ENCODE measurements at places on chromosomes 3 and 15.

DNA sequence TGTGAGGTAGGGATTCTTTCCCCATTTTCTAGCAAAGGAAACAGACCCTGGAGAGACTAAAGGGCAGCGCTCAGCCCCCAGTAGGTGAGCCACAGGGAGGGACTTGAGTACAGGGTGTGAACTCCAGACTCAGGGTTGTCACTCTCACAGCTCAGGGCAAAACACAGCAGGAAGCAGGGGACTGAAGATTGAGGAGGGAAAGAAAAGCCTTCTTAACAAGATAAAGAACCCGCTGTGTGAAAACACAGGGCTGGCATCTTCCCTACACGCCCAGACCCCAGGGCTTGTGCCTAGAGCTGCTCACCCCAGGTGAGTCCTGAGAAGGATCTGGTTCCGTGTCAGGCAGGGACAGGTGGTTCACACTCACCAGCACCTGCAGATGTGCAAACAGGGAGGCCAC lies 59.6 kb downstream of the ABTB1 start:
- DNase-seq = no peak

- DNase-seq = no peak
These were observed 620 bp upstream of the UBR1 start for GRCh38 chr15:43106486-43106829.

GRCh38 chr3:46950650-46951241 lies 25.8 kb downstream of the CCDC12 start:
- no peak for DNase-seq

GRCh38 chr15:28944696-28945300 lies 59.0 kb downstream of the APBA2 start:
- no peak for DNase-seq

DNA sequence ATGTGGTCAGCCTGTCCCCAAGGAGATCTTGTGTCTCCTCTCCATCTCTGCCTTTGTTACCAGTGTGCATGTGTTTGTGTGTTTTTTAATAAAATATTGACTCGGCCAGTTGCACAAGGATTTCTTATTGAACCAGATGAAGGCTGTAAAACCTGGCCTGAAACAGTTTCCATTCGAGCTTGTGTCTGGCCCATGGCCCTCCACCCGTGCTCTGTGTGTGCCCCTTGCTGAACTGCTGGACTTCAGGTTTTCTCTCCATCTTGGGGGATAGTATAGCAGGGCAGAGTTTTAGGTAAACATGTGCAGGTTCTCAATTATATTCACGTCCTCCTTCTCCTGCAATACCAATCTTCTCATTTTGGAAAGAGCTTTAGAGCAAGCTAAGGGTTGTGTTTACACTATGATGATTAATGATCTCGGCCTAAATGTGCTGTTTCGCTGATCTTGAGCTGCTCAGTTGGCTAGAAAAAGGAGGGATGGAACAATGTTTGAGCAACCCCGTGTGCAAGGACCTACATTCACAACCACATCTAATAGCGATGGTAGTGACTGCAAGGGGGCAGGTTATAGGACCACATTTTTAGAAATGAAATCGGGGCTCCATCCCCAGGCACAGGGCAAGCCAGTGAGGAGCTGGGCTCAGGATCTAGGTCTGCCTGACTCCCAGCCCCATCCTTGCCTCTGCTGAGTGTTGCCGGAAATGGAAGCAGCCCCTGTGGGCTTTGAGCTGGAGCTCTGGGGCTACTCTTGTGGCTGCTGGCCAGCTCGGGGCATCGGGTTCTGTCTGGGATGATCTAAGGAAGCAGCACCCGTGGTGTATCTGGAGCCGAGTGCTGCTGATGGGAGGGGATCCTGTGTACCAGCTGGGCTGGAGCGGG lies 47.7 kb downstream of the CMTM6 start:
- no peak for DNase-seq

- no peak for DNase-seq
These were observed 45.9 kb downstream of the FAM43A start for GRCh38 chr3:194731506-194732073.

DNA sequence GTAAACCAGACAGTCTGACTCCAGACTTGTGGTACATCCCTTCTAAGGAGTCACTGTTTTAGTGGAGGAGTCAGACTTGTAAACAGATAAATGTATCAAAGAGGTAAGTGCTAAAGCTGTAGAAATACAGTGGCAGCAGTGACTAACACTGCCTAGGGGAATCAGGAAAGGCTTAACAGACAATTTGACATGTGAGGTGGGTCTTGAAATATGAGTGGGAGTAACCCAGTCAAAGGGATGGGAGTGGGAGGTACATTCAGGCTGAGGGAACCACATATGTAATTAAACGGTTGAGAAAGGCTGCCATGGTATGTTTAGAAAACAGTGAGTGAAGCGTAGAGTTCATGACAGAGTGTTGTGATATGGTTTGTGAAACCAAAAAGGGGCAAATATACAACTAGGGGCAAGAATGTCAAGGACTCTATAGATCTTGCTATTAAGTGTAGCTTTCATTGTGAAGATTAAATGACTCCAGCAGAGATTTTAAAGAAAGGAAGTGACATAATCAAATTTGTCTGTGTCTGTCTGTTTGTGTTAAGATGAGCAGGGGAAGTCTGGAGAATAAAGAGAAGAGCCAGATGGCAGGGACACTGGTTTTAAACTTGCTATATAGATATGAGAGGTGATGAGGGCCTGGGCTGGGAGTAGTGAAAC lies 11.2 kb upstream of the ALCAM start:
- no peak for DNase-seq

Measured in LNCaP clone FGC (cell line).